ENCODE measurements at places on chromosomes 2 and 18. TPM values are rescaled to one million over a fixed set of nuclear protein-coding genes. Genes with fewer than 3 reads are reported as not detected.
A peak's percentile ranks its signal among the peaks of the same experiment; 100 is the strongest.

DNA sequence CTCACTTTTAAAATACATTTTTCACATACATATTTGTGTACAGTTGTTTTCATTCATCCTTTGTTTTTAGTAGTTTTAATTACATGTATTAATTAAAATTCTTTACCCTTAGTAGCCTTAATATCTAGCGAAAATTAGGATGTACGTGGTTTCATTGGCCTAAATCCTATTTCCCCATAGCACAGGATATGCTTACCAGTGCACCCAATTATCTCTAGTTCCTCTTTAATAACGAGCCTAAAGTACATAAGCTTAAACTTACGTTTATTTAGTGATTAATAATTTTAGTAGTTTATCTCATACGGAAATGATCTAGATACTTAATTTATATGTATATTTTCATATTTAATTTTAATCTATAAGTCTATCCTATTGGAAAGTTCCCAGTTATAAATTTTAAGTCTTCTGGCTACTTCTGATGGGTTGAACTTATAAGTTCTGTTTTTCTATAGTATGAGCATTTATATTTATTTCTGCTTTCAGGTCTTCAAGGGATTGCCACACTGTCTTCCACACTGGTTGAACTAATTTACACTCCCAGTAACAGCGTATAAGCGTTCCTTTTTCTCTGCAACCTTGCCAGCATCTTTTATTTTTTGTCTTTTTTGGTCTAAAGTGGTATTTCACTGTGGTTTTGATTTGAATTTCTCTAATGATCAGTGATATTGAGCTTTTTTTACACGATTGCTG, 21.4 kb upstream of the RUFY4 start:
- H3K27me3 ChIP-seq: peaks cover 4% of the 10 kb centered on the region
- no peaks in the 10 kb centered on the region for H3K4me1 ChIP-seq
- H3K4me3 ChIP-seq: no peak overlapping the region
- no peak for DNase-seq
- no peak overlapping the region for H3K27ac ChIP-seq

DNA sequence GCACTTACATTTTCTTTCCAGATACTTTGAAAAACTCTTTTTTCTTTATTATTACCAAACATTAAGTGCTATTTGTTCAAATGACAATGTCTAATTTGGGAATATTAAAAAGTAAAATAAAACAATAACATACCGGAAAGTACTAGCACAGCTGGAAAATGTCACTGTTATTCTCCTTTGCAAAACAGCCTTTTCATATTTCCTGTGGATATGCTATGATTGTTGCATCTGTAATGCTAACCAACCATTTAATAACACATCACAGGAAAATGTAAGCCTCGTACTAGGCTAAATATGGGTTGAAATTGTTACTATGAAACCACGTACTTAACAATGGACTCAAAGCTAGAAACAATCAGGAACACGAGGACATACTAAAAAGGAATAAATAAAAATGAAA, 298.1 kb downstream of the CBLN2 start:
- no peak overlapping the region for H3K4me3 ChIP-seq
- DNase-seq: no peak
- no peaks in the 10 kb centered on the region for H3K4me1 ChIP-seq
- no peaks in the 10 kb centered on the region for H3K27me3 ChIP-seq
- H3K36me3 ChIP-seq: no peaks in the 10 kb centered on the region
- H3K27ac ChIP-seq: no peak overlapping the region

- peaks cover 2% of the 10 kb centered on the region for H3K27me3 ChIP-seq
- H3K27ac ChIP-seq: no peak overlapping the region
- H3K4me1 ChIP-seq: no peaks in the 10 kb centered on the region
- DNase-seq: no peak
- no peaks in the 10 kb centered on the region for H3K36me3 ChIP-seq
- H3K4me3 ChIP-seq: no peak overlapping the region
Measured at GRCh38 chr2:235283246-235283645, 210.6 kb upstream of the AGAP1 start.

- no peak overlapping the region for H3K4me3 ChIP-seq
- H3K27ac ChIP-seq: no peak overlapping the region
- no peak for DNase-seq
- H3K27me3 ChIP-seq: peaks cover 2% of the 10 kb centered on the region
- H3K36me3 ChIP-seq: no peaks in the 10 kb centered on the region
Measured at GRCh38 chr2:99512181-99512591, 22.4 kb upstream of the REV1 start.

- H3K4me1 ChIP-seq: peaks cover 27% of the 10 kb centered on the region
- peak; percentile 88 for DNase-seq
- peaks cover 21% of the 10 kb centered on the region for H3K27me3 ChIP-seq
- peak within 1 kb of the TSS; percentile 70 for H3K27ac ChIP-seq
Measured at GRCh38 chr2:5691985-5692529, at the start of gene SOX11. SOX11 (plus strand) TSS chr2:5692384; CDS start chr2:5692722, 338 bp downstream.

GRCh38 chr2:150034665-150035064, 447.1 kb upstream of the MMADHC start:
- no peaks in the 10 kb centered on the region for H3K27me3 ChIP-seq
- H3K4me1 ChIP-seq: no peaks in the 10 kb centered on the region
- H3K36me3 ChIP-seq: no peaks in the 10 kb centered on the region
- no peak overlapping the region for H3K4me3 ChIP-seq

DNA sequence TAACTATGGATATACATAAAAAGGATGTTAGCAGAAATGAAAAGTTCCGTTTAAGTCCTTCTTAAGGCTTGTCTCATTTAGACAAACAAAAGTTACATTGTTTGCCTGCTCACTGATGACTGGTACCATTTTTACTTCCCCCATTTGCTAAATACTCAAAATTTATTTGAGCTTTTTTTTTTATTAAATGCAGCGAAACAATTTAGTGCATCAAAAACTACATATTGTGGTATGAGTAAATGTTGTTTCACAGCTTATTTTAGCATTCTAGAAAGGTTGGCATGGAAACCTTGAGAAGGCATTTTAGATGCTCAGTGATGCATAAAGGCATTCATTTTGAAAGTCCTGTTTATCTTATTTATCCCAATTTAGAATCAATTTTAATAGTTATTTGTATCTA, 100.0 kb downstream of the MAP2 start:
- no peak overlapping the region for H3K27ac ChIP-seq
- no peaks in the 10 kb centered on the region for H3K4me1 ChIP-seq
- no peak overlapping the region for H3K4me3 ChIP-seq
- H3K36me3 ChIP-seq: no peaks in the 10 kb centered on the region
- H3K27me3 ChIP-seq: no peaks in the 10 kb centered on the region
- DNase-seq: no peak

STK25 gene
- total RNA-seq: 296 TPM

UGT1A8 gene
- not detected for total RNA-seq

CRACDL gene
- 3.3 TPM for total RNA-seq

SERPINB7 gene
- total RNA-seq: not detected

Measured in endothelial cell (in vitro differentiated cells).